ENCODE measurements at places on chromosomes 2 and 18. TPM values are rescaled to one million over a fixed set of nuclear protein-coding genes. Genes with fewer than 3 reads are reported as not detected.

OST4 gene
- 562 TPM for total RNA-seq

MARCHF4 gene
- 25.5 TPM for total RNA-seq

UGT1A7 gene
- total RNA-seq, result 4.8 TPM

TTC31 gene
- 14.4 TPM for total RNA-seq

CAPN14 gene
- total RNA-seq, result 0.05 TPM

DHX57 gene
- 19.0 TPM for total RNA-seq

SCTR gene
- total RNA-seq, result not detected

EFHD1 gene
- 4.3 TPM for total RNA-seq

NMUR1 gene
- not detected for total RNA-seq

TSPYL6 gene
- total RNA-seq, result not detected

CPO gene
- not detected for total RNA-seq

MYOM1 gene
- 0.41 TPM for total RNA-seq

SCN2A gene
- total RNA-seq, result 0.02 TPM

REG3A gene
- not detected for total RNA-seq

CHMP3 gene
- 121 TPM for total RNA-seq

G6PC2 gene
- total RNA-seq, result not detected

RAB27B gene
- 11.1 TPM for total RNA-seq

TUBB8B gene
- not detected for total RNA-seq

SNORC gene
- total RNA-seq, result 2.4 TPM

Data from A549 treated with Hydrocortisone at 1 μM for 4 hours (cell line).